GM13976 (cell line): ENCODE measurements at places on chromosomes 7 and 10.

DNA sequence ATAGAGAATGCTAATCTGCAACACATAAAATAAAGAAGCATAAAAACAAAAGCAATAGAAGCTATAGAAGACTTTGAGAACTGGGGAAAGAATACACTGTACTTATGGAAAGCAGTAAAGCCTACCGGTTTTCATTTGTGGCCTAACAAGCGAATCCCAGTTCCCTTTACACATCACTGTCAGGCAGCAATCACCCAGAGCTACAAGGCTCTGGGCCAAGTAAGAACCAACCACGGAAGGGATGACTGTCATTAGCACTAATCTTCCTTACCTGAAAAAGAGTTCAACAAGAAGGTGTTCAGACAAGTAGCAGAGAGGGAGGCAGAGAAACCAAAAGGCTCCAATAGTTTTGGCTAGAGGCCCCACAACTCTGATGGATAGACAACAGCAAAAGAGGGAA, 15.0 kb downstream of the CCDC6 start:
- DNase-seq, result no peak

GRCh38 chr7:146492017-146492416, 375.4 kb downstream of the CNTNAP2 start:
- no peak for DNase-seq

- no peak for DNase-seq
Observed at GRCh38 chr10:34432589-34432988, 382.5 kb downstream of the PARD3 start.

GRCh38 chr10:84292502-84292901, 35.9 kb upstream of the CCSER2 start:
- no peak for DNase-seq

DNA sequence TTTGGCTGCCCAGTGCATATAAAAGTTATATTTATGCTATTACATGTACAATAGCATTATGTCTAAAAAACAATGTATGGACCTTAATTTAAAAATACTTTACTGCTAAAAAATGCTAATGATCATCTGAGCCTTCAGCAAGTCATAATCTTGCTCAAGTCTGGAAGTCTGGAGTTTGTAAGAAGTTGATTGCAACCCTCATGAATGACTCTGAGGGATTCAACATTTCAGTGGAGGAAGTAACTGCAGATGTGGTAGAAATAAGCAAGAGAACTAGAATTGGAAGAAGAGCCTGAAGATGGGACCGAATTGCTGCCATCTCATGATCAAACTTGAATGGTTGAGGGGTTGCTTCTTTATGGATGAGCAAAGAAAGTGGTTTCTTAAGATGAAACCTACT, 13.0 kb upstream of the ADAMTS14 start:
- DNase-seq, result no peak

GRCh38 chr7:77655836-77656455, 40.3 kb upstream of the RSBN1L start:
- no peak for DNase-seq

- no peak for DNase-seq
Observed at GRCh38 chr7:74521855-74522254, 68.1 kb downstream of the GTF2IRD1 start.

DNA sequence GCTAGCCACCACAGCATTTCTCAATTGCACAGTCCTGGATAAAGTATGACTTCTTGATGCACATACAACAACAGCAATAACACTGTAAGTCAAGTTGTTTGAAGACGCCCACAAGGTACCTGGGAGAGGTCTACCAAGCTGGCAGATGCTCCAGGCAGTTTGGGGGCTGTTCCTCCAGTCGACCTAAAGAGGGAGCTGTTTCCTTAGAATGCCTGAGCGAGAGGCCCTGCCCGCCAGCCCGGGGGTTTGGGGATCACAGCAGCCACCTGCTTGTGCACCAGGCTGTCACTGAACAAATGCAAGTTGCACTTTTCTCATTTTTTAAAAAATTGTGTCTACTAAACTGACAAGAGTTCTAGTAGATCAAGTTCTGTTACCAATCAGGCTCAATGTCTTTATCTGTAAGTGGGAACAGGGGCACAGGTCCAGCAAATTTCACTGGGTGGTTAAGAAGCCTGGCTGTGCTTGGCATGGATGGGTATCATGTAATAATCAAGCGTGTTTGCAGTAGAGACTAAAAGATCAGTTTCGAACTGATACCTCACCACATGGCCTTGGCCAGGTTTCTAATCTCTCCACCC, 193.8 kb upstream of the ADO start:
- peak; percentile 87 for DNase-seq

- DNase-seq, result peak; percentile 24
Observed at GRCh38 chr10:22002591-22003176, 846 bp downstream of the DNAJC1 start.

GRCh38 chr10:51588984-51589383, 110.4 kb downstream of the CSTF2T start:
- DNase-seq, result no peak

DNA sequence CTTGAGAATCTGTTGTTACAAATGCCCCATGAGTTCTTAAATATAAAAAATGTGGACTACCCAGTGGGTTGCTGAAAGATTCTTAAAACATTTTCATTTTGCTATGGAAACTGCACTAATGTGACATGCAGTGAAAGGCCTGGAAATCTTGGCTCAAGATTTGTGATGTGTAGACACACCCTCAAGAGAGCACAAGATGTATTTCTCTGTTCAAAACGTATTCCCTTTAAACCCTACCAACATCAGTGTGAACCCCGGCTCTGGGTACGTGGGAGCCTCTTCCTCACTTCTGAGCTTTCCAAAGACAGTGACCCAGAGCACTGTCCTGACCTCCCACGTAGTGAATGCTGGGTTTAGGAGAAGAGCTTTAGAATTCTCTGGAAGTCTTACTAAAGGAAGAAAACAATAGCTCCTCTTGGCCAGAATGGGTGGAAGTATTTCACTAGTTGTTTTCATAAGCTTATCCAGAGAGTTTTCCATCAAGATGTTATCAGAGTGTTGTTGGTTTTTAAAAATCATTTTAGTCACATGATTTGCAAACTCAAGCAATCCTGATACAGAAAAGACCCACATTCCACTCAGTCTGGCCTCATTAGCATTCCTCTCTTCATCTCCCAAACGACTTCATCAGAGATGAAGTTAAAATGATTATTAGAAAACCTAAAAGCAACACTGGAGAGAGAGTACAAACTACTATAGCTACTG, 81.5 kb upstream of the AFAP1L2 start:
- DNase-seq, result no peak

DNA sequence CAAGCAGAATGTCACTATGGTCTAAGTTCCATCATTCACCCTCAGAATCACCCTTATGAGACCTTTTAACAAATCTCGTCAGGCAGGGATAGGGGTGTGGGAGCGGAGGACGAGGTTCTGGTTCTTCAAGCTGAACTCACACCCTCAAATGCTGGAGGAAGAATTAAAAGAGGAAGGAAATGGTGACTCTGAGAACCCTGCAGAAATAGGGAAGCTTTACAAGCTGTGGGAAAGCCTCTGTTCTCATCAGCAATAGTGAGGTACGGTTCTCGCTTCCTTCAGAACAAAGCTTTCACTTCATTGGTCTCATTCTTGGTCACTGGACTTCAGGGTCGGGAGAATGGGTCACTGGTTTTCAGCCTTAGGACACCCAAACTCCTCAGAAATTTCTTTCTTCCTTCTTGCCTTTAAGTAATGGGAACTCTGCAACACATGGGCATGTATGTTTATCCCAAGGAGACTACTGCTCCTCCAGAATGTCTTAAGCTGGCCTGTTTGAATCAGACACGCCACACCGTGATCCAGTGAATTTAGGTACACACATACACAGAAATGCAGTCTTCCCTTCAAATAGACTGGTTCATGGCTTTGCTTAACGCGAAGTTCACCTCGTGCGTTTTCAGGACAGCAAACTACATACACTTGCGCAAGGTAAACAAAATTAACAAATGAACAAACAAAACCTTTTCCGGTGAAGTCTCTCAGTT, 226.0 kb downstream of the SFMBT2 start:
- DNase-seq, result peak; percentile 52

GRCh38 chr7:48305661-48306060, 134.4 kb downstream of the ABCA13 start:
- DNase-seq, result no peak

GRCh38 chr10:24862589-24862988, 89.8 kb downstream of the PRTFDC1 start:
- no peak for DNase-seq

GRCh38 chr7:146656988-146657387, 540.4 kb downstream of the CNTNAP2 start:
- DNase-seq, result no peak

GRCh38 chr10:126397640-126398382, 9.5 kb upstream of the ADAM12 start:
- no peak for DNase-seq

GRCh38 chr7:74454021-74454924, 567 bp downstream of the GTF2IRD1 start:
- no peak for DNase-seq

- no peak for DNase-seq
Observed at GRCh38 chr10:43399320-43400310, 9.4 kb downstream of the HNRNPF start.

DNA sequence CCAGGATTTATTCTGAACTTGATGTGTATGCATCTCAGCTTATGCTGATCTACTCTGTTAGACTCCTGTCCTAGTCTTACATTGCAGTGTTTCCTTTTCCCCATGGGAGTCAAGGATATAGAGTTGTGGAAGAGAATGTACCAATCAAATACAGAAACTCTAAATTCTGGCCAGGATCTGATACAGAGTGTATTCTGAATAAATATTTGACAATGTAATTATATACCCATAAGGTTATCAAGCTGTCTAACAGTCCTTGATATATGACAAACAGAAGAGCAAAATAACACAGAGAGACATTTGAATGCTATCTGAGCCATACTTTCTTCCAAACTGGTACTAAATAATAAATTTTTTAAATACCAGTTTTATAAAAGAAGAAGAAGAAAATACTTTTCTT, 116.8 kb downstream of the ETV1 start:
- DNase-seq, result no peak

- peak; percentile 56 for DNase-seq
Observed at GRCh38 chr10:1454428-1454827, 282.9 kb downstream of the ADARB2 start.

- DNase-seq, result no peak
Observed at GRCh38 chr10:45515630-45516029, 141.6 kb downstream of the ALOX5 start.

- DNase-seq, result no peak
Observed at GRCh38 chr10:110446954-110447608, 50.6 kb upstream of the DUSP5 start.

GRCh38 chr7:7720193-7720592, 1.8 kb upstream of the RPA3 start:
- DNase-seq, result no peak

DNA sequence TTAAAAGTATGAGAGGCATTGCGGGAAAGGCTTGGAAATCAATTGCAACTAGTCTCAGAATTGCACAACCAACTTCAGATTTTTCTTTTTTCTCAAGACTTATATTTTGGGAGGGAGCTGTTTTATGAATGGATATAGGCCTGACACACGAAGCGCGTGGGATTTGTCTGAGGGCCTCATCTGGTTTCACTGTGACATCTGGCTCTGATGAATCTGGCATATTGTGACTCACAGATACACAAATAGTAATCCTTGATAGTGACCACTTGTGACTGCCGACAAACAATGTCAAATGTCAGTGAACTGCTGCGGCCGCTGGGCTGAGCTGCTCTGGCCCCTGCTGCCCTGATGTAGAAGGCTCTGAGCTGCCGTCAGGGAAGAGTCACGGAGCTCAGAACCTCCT, 655.1 kb downstream of the INHBA start:
- DNase-seq, result no peak

DNA sequence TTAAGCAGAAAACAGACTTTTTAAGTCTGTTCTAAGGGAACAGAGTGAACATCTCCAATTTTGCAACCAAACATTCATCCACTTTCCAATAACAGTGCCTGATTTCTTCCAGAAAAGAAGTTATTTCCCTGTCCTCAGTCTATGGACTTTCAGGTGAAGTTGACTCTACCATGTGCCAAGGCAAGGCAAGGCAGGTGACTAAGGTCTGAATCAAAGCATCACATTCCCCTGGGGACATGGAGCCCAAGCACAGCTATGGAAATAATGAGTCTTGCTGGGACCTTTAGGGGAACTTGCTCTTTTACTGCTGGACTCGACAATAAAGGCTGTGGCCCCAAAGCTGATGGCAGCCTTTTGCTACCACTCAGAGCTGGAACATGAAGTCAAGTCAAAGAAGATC, 182.2 kb downstream of the FGFR2 start:
- DNase-seq, result no peak

DNA sequence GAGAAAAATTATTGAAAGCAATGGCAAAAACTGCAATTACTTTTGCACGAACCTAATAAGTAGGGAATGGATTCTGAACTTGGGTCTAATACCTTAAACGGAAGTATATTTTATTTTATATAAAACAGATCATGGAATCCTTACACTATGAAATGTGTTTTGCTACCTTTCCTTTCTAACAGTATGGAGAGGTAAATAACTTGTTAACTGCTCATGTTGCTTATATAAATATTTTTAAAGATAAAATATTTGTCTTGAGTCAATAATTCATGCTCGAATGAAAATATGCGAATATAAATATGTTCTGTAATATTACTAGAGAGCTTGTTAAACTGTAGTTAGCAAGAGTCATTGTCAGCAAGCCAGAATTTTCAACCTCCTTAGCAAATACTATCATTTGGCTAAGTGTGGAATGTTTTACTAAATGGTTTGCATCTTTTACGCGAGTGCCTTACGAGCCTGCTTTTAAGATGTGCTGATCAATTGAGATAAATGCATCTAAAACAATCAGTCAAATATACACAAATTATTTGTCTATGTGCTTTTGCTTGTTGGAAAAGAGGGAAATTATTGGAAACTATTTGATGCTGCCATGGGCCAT, 5.9 kb downstream of the GNAT3 start:
- DNase-seq, result no peak

- no peak for DNase-seq
Observed at GRCh38 chr7:113000316-113001020, 86.2 kb downstream of the GPR85 start.

DNA sequence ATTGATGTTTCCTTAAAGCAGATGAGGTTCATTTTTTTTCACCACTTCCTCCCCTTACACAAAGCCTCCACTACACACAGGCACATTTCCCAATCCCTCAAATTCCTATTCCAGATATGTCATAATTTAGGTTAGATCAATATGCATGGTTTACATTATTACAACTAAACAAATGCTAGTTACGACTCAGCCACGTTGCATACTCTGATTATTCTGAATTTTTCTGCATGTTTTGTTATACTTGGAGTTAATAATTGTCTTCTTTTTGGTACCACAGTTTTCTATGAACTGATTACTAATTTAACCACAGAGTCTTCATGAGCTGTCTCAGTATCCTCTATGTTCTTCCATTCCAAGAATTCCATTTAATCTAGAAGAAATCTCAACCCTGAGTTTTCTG, 4.4 kb upstream of the BICC1 start:
- no peak for DNase-seq
